ENCODE measurements at places on chromosomes 2 and 18.
A peak's percentile ranks its signal among the peaks of the same experiment; 100 is the strongest.

DNA sequence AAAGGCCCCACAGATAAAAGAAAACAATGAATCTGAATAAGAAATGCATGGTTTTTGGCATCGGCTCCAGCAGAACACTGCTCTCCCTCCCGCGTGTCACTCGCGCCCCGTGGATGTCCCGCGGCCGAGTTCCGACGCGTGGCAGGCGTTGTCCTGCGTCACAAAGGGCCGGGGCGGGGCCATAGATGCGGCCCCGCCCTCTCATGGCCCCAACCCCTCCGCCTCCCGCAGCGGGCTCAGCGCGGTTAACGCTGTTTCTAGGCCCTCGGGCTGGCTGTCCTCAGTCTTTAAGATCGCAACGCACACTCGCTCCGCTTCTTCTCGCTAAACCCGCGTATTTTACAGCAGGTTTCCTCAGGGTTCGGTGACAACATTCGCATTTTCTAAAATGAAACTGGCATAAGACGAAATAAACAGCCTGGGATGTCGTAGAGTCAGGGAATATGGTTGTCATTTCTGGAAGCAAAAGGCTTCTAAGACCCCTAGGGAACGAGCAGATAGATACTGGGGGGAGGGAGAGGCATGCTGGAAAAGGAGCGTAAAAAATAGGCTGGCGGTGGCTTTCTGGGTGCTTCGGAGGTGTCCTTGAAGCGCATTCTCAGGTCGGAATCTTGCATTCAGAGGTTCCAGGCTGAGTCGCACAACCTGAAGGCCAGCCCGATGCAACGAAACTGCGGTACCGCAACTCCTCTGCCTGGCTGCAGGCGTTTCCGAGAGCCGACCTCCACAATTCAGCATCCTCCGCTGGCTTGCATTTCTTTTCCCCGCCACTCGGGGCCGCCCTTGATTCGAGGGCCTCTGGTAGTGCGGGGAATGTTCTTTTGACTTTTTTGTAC lies at the start of gene FKBP7:
Gene FKBP7 (minus strand): TSS at position 162 of the 836 bp plus-strand sequence. CDS start 101 bp downstream, at position 61.
- peak; percentile 64 for DNase-seq

DNA sequence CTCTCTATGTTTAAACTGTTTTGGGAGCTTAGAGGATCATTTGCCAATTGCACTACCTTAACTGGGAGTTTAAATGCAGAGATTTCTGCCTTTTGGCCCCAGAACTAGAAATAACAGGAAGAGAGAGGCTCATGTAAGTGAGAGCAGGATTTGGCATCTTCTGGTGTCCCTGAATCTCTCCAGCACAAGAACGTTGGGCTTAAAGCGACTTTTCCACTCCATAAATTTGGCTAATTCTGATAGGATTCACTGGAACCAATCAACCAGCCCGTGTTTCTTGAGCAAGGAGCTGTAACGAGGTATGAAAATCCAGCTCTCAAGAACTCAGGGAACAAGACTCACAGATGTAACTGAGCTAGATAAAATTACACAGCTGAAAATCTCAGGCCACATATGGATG lies 181.0 kb downstream of the C1D start:
- DNase-seq = no peak

- no peak for DNase-seq
Measured at GRCh38 chr2:135664623-135665068, 77.0 kb upstream of the UBXN4 start.

DNA sequence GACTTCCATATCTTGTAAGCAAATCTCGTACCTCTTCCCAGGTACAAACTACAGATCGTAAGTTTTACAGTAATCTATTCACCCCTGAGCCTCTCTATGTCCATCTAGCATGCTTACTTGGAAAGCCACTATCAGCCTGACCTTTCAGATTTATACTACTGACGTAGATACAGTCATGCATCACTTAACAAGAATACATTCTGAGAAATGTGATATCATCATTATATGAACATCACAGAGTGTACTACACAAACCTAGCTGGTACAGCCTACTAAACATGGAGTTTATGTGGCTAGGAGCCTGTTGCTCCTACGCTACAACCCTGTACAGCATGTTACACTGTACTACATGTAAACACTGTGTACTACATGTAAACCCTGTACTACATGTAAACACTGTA lies 293.2 kb upstream of the ZNF804A start:
- DNase-seq = no peak

DNA sequence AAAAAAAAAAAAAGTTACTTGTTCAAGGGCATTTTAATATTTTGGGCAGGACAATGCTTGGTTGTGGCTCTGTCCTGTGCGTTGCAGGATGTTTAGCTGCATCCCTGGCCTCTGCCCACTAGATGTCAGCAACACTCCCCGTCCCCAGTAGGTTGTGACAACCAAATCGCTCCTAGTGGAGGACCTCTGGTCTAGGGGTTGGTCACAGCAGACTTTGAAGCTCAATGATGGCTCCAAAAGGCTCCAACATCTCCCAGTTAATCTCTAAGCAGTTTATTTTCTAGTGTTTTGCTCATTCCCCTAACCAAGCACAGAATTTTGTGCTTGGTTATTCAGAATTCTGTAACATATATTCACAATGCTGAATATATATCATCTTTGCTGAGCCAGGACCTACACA lies 67.0 kb downstream of the CHRNA1 start:
- DNase-seq = peak; percentile 37

- no peak for DNase-seq
Measured at GRCh38 chr2:40282428-40282827, 169.5 kb downstream of the SLC8A1 start.

DNA sequence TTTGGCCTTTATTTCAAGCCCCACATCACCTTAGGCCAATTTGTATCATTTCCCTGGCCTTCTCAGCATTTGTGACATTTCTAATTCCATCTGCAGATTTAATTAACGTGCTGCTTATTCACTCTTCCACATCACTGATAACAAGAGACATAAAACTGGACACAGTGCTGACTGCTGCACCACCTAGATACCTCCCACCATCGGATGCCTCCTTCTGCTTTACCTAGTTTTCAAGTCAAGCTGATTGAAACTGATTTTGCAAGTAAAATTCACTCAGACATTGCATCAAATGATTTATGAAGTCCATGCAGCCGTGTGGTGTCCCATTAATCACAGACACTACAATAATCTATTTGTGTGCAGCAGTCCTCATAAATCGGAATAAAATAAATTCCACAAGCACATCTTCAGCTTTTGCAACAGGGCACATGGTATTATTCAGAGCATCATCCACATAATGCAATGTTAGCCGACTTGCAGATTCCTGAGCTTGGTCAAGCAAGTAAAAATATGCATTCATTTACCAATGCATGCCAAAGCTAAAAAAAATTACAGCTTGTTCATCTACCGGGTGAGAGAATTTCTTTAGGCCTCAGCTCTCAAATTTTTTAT lies 15.9 kb upstream of the CRIM1 start:
- no peak for DNase-seq

DNA sequence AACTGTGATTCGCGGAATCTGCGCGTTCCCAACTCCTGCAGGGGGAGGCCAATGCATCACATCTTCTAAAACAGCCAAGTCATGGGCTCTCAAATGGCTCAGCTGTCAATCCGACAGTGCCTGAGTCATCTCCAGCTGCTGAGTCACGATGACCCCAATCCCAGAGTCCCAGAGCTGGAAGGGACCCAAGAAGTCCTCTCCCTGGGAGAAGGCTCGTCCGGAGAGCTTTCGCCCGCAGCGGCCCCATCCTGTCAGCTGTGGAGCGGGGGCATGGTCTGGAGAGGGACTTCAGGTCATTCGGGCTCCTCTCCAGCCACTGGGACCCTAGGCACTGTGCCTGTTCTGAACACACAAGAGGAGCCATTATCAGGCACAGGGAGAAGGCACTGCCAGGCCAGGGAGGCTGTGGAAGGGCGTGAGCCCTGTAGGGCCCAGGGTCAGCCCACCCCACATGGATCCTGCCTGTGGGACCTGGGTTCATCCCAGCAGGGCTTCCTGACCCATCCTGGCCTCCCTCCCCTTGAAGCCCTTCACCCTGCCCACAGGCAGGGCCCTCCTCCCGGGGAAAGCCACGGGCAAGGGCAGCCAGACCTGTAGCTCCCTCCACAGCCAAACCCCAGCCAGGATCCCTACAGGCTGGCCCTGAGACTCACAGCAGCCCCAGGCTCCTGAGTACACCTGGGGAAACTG lies 47.6 kb upstream of the GPC1 start:
- DNase-seq = no peak

- no peak for DNase-seq
Measured at GRCh38 chr18:77899972-77900754, 650.5 kb downstream of the GALR1 start.

DNA sequence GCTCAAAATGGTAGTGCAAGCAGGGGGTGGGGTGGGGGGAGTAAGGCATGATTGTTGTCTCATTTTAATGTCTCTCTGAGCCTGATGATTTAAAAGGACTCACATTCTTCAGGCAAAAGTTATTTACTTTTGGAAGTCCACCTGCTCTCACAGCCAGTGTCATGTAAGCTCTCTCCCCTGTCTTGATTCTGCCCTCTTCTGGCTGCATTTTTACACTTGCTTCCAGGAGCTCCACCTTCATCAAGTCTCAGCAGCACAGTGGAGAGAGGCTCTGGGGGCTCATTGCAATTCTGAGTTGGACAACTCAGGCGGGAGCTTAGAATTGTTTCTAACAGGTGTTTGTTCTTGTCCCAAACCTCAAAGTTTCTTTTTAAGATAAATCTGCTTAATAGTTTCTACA lies 39.2 kb downstream of the GNAL start:
- no peak for DNase-seq

DNA sequence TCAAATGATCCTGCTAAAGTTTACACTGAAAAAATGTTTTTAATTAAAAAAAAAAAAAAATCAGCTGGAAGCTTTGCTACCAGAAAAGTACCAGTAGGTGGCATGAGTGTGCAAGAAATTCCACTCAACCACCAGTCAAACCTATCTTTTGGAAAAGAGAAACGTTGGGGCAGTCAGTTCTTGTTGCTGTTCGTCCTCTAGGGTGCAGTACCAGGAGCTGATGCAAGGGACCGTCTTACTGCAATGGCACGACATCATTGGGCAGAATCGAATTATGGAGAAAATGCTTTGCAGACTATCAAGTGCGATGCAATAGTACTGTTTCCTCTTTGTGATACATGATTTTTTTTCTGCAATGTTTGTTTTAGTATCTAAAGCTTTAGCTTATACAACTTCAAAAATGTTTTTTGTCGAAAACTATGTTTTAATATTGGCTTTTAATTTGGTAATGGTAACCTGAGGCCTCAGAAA lies 18.3 kb downstream of the YPEL5 start:
- DNase-seq = peak; percentile 54

DNA sequence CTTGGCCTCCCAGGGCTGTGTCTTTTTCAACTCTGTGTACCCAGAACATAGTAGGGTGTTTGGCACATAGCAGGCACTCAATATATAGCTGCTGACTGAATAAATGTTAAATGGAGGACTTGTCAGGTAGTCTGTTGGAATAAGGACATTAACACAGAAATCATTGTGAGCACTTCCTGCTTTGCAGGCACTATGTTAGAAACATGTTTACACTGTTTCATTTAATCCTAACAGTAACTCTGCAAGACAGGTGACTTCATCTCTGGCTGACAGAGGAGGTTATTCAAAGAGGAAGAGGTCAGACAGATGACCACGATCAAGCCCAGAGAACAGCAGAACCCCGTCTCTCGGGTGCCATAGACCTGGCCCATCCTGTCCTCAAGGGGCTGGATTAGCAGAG lies 28.0 kb upstream of the PIEZO2 start:
- no peak for DNase-seq

DNA sequence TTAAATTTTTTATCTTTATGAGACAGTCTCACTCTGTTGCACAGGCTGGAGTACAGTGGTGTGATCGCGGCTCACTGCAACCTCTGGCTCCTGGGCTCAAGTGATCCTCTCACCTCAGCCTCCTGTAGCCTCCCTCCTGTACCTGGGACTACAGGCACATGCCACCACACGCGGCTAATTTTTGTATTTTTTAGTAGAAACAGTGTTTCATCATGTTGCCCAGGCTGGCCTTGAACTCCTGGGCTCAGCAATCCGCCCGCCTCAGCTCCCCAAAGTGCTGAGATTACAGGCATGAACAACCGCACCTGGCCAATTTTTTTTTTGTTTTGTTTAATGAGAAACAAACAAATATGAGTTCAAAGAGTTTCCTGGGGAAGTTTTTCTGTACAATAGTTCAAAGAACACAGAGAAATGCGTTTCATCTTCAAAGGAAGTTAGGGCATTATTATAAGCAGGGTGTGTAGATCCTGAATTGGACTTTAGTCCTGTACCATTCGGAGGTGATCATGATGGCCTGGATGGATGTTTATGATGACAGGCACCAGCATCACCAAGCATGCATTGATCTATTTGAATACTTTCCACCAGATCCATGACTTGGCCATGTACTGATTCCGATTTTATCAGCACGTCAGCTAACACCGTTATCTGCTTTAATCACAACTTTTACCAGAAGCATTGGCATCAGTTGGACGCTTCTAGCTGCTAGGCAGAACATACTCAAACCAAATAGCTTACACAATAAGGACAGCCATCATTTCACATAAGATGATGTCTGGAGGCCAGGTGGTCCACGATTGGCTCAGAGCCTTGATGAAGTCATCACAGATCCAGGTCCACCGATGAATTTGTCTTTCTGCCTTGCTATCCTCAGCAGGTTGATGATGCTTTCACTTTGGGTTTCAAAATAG lies 28.9 kb downstream of the TCF23 start:
- no peak for DNase-seq

DNA sequence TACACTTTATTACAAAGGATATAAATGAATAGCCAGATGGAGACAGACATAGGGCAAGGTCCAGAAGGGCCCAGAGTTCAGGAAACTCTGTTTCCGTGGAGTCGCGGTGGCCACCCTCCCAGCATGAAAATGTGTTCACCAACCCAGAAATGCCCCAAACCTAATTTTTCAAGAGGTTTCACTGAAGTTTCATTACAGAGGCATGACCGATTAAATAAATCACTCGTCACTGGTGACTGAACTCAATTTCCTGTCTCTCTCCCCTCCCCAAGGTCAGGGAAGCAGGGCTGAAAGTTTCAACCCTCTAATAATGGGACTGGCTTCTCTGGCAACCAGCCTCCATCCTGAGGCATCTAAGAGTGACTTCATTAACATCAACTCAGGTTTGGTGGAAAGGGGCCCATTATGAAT lies 22.4 kb downstream of the USP40 start:
- DNase-seq = no peak

GRCh38 chr2:64228918-64229317 lies 84.7 kb upstream of the PELI1 start:
- DNase-seq = no peak

DNA sequence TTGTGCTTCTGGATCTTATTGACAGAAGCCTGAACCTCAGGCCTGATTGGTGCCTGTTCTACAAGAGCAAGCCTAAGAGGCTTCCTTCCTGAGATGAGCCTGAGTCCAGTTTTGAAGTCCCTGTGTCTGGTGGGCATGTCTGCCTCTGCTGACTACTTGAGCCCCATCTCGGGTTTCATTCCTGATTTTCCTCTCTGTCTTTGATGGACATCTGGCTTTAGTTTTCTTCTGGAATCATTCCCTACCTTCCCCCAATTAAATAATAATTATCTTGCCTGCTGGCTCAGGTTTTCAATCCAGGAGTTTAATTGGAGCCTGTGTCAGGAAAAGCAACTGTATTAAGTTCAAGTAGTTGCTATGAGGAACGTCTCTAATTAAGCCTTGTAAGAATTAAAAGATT lies 135.5 kb upstream of the MC4R start:
- no peak for DNase-seq

GRCh38 chr2:100819370-100820272 lies at the start of gene NPAS2:
TSS of gene NPAS2 (plus strand) at chr2:100820139. CDS start at chr2:100904755, 84,616 bp downstream.
- no peak for DNase-seq

GRCh38 chr2:44972771-44973535 lies 31.5 kb downstream of the SIX3 start:
- peak; percentile 60 for DNase-seq
